ENCODE measurements at places on chromosomes 3 and 15.

- no peak for DNase-seq
These were observed 60.3 kb upstream of the TP63 start for GRCh38 chr3:189570916-189571315.

GRCh38 chr3:125057186-125057850 lies 1.5 kb upstream of the HEG1 start:
- DNase-seq: no peak

DNA sequence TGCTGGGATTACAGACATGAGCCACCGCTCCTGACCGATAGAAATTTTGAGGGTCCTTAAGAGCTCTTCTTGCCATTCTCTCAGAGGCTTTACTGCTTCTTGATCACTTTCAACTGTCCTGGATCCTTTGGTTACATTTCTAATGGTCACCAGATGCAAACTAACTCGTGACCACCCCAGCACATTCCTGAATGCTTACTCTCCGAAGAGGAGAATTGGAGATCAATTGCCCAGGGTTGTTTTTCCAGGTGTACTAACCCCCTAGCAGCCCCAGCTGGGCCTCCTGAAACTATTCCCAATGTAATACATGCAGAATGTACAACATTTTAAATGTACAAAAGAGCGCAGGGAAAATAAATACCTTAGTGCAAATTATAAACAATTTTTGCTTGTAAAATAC lies 65.1 kb upstream of the TBL1XR1 start:
- no peak for DNase-seq

GRCh38 chr3:188627652-188628051 lies 473.7 kb downstream of the LPP start:
- DNase-seq: no peak

DNA sequence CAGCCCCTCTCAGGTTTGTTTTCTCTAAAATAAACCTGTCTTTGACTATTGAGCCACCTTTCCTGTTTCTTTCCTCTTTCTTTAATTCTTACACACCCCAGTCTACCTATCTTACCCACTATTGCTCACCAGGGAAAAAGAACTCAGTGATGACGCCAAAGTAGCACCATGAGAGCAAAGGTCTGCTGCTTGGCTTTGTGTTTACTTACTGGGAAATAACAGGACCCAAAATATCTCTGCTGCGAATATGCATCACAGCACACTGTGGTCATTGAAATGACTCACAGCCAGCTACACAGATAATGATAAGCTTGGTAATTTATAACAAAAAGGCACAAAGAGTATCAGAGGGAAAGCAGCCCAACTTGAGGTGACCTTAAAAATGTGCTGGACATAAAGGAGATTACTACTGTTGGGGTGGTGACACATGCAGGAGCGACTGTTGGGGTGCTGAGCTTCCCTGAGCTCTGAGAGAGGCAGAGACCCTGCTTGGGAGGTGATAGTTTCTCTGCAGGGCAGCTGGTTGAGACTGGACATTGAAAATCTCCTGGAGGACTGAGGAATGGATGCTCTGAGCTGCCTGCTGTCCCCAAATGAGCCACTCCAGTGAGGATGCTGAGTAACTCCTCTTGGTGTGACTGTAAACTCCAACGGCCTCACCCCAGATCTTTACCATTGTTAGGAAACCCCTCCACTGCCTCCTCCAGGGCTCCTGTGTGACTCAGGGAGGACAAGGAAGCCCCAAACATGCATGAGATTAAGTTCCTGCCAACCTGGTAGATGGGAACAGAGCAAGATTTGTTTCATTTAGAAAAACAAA lies 14.5 kb downstream of the EFCAB12 start:
- no peak for DNase-seq

GRCh38 chr3:120850381-120851295 lies 57.4 kb upstream of the STXBP5L start:
- DNase-seq: no peak

- DNase-seq: no peak
These were observed 278.3 kb upstream of the WNT5A start for GRCh38 chr3:55765398-55765797.

- no peak for DNase-seq
These were observed 24.7 kb upstream of the ZBED2 start for GRCh38 chr3:111619833-111620232.

DNA sequence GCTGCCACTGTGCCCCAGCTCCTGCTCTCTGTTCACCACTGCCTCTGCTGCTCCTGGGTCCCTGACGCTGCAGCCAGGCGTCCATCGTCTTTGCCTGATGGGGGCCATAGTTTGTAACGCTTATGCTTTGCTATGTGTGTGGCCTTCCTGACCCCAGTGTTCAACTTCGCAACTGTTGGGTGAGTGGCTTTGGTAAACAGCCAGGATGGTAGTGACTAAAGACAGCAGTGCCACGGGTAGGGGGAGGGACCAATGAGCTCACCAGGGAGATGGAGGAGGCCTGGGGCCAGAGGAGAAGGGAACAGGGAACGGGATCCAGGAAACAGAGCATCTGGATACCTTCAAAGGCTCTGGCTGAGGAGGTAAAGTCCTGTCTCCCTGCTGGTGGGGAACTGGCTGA lies 75.9 kb upstream of the ALDH1L1 start:
- DNase-seq: no peak

DNA sequence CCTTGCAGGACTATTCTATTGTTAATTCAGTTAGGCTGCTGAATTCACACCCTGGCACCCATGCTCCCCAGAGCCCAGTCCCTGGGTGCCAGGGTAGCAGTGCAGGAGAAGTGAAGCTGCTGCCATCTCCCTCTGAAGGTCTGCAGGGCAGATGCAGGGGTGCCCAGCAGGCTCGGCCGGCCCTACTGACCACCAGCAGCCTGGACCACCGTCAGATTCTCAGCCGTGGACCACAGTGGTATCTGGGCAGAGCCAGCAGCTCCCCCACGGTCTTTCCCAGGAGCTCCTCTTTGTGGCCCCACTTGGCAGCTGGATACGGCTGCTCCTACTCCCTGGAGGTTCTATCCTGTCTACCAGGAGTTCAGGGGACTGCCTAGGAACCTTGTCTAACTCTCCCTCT lies 46.8 kb downstream of the ALDH1L1 start:
- no peak for DNase-seq

- DNase-seq: no peak
These were observed 2.5 kb upstream of the USF3 start for GRCh38 chr3:113698956-113699355.

DNA sequence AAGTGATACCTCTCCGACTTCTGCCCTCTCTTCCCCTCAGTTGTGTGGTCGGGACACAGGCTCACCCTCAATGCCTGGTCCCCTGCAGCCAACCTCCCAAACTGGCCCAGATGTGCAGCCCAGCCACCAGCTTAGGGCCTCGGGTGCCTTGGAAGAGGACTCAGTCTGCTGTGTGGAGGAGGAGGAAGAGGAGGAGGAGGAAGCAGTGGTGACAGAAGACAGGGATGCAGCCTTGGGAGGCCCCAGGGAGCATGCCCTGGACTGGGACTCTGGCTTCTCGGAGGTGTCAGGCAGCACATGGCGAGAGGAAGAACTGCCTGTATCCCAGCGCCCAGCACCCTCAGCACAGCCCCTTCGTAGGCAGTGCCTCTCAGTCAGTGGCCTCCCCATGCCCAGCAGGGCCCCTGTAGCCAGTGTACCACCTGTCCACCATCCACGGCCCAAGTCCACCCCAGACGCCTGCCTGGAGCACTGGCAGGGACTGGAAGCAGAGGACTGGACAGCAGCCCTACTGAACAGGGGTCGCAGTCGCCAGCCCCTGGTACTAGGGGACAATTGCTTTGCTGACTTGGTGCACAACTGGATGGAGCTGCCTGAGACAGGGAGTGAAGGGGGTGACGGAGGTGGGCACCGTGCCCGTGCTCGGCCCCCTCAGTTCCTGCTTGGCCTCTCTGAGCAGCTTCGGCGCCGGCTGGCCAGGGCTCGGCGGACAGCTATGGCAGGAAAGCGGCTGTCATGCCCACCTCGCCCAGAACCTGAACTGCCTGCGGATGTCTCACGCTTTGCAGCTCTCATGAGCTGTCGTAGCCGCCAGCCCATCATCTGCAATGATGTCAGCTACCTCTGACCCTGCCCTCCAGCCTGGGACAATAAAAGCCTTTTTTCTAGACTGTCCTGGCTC lies 1.3 kb downstream of the INKA1 start:
- DNase-seq: no peak

DNA sequence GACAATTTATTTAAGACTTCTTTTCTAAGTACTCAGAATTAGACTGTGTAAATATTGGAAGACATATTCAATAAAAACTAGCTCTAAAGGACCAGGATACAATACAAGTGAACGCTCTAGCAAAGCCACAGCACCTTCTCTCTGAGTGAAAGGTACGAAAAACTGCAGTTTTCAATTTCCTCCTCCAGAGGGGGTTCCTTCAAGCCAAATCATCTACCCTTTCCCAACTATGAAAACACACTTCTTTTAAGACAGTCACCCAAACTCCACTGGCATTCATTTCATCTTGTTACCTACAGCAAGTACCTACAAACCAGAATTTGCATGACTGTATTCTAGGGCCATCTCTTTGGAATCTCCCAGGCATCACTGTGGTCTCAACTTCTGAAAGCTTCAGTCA lies 165.8 kb downstream of the ERC2 start:
- DNase-seq: no peak

GRCh38 chr3:68210635-68211034 lies 556.2 kb upstream of the SUCLG2 start:
- no peak for DNase-seq

DNA sequence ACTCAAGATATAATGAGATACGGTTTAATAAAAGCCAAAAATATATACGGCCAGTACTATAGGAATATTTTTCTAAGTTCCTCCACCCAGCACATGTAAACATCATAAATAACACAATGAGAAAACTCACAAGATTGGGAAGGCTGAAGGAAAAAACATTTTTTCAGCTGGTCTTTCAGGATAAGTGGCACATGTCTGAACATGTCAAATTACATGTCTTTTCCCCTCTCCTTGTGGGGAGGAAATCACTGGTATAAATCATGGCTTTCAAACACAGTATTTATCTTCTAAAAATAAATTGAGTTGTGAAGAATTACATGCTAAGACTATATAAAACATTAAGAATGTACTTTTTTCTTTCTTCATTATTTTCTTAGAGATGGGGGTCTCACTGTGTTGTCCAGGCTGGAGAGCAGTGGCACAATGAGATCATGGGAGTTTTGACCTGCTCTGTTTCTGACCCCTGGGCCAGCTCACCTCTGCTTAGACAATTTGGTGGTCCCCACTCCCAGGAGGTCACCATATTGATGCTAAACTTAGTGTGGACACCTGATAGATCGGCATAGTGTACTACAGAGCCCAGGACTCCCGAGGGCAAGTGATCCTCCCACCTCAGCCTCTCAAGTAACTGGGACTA lies 32.8 kb downstream of the ETV5 start:
- DNase-seq: no peak

DNA sequence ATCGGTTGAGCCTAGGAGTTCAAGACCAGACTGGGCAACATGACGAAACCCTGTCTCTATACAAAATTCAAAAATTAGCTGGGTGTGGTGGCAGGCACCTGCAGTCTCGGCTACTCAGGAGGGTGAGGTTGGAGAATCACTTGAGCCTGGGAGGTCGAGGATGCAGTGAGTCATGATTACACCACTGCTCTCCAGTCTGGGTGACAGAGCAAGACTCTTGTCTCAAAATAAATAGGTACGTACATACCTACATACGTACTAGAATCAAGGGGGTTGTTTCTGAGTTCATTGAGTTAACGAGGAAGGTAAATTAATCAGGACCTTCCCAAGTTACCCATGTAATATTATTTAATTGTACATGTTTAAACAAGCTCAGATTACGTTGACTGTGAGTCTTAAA lies 97.5 kb downstream of the CHL1 start:
- no peak for DNase-seq

DNA sequence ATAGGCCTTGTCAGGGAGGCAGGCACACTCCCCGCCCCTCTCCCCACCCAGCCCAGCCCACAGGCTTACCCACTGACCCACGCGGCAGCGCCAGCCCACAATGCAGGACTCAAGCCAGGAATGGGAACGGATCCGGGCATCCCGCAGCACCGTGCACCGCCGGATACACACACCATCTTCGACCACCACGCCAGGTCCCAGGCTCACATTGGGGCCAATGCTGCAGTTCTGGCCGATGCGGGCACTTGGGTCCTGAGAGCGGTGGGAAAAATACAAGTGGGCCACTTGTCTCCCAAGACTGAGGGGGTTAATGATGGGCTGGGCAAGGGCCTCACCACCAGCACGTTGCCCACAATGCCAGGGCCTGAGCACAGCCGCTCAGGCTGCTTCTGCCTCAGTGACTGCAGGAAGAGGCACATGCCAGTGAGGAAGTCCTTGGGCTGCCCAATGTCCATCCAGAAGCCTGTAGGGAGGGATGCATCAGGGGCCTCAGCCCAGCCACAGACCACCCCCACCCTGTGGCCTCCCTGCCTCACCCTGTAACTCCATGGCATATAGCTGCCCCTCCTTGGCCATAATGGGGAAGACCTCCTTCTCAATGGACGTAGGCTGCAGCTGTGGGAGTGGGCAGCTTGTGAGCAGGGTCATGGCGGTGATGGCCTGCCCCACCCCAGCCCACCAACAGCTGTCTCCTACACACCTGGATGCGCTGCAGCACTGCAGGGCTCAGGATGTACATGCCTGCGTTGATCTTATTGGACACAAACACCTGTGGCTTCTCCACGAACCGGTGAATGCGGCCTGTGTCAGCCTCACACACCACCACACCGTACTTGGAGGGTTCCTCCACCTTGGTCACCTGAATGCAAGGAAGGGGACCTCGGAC lies 1.6 kb downstream of the GMPPB start:
- DNase-seq: no peak

- DNase-seq: no peak
These were observed 35.8 kb upstream of the ABHD2 start for GRCh38 chr15:89052474-89052873.

DNA sequence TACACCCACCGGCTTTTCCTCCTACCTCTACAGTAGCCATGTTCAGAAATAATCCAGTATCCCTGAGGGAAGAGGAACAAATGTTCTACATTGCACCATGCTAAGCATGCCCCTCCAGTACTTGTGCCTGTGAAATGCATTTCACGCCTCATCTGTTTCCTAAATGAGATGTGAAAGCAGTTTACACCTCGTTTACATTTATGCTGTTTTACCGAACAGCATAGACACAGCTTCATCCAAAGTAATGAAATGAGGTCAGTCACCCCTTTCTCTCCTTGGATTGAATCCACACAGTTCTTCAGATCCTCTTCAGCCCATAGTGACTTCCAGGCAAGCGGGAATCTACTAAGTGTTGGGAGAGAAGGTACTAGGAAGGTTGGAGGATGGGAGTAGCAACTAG lies 514.3 kb downstream of the PDCD6IP start:
- no peak for DNase-seq
